ENCODE measurements at places on chromosomes 2 and 18. TPM values are rescaled to one million over a fixed set of nuclear protein-coding genes. Genes with fewer than 3 reads are reported as not detected.

Gene RIOK3
- 68.4 TPM for total RNA-seq

GRCh38 chr2:15561574-15562344 lies 625 bp upstream of the NBAS start:
- no peak for DNase-seq

- no peak for DNase-seq
Measured at GRCh38 chr2:37232131-37232933, 874 bp downstream of the NDUFAF7 start.

- no peak for DNase-seq
Measured at GRCh38 chr18:11676867-11677266, 12.2 kb upstream of the GNAL start.

Gene LIMS4
- total RNA-seq: 4.5 TPM

GRCh38 chr18:36386150-36386920 lies 88.8 kb downstream of the FHOD3 start:
- no peak for DNase-seq

- DNase-seq: no peak
Measured at GRCh38 chr18:77073336-77074093, 59.1 kb downstream of the MBP start.

Gene MEP1B
- total RNA-seq: 0.13 TPM

Gene DOCK10
- total RNA-seq: 2.6 TPM
